ENCODE measurements at places on chromosomes 16 and 17.

DNA sequence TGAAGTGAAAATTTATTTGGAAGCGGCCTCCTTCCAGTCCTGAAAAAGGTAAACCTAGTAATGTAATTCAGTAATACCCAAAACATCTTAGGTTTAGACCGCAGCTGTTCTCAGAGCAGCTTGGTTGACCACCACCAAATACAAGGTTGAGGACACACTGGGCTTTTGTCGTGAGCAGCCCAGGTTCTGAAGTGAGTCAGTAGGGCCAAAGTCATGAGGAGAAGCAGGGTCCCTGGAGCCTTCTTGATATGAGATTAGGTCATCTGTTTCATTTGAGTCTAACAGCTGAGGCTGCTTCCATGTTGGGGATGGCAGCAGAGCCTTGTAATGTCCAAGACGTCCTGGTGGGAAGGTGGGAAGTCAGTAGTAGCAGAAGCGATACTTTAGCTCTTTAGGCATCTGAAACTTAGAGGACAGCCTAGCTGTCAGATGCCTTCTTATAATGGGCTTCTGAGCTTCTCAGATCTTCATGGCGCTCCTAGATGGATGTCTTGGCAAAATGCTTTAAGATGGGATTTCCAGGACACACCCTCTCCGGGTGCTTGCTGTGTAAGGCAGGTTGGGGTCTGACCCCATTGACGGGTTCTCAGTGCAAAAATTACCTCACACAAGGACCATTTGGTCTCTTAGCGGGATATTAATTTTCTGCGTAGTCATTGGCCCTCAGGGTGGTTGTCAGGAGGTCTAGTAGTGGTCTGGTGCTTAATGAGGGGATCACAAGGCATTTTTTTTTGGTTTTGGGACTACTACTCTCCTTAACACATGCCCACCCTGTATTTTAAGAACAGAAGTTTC lies 2.4 kb downstream of the ALKBH5 start:
- DNase-seq, result no peak

DNA sequence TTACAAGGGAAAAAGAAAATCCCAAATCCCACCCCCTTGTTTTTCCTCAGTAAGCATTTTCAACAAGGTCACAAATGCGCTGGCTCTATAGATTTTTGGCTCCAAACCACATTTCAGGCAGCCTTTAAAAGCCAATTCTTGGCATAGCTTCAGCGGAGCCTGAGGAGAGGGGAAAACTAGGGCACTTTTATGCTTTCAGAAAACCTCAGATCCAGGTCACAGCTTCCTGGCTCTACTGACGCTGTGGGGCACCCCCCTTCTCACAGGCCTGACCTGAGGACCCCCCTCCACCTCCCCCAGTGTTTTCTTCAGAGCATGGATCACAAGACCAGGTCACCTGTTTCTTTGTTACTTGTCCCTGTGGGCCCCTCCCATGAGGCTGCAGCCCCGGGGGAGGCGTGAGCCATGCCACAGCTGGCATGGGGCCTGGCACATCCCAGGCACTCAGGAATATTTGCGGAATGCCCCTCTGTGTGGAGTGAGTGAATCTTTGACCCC lies 30.1 kb upstream of the MTSS2 start:
- no peak for DNase-seq

DNA sequence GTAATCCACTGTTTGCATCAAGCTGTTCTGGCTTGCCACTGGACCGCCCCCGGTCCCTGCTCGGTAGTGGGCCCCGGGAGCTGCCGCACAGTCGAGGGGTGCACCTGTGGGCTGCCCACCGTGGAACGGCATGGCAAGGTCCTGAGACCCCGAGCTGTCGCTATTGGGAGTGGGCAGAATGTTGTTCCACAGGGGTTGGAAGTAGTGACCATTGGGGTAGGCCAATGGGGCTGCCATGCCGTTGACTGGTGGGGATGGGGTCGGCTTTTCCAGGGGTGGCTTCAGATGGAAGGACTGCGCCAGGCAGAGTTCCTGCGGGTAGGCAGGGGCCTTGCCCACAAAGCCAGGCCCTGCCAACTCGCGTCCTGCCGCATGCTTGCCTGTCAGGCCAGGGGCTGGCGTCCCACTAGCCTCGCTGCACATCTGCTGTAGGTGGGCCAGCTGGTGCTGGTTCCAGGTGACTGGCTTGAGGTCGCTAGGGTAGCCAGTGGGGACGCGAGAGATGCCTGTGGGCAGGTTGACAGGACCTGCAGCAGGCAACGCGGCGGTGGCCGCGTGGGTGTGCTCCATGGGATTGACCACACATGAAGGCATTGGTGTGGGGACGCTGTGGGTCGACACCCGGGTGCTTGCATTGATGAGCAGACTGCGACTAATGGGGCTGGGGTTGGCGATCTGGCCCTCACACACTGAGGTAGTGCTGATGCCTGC lies 14.8 kb downstream of the TRAF4 start:
- DNase-seq, result no peak

GRCh38 chr16:30398661-30399434 lies 3.6 kb downstream of the ZNF48 start:
- DNase-seq, result no peak

DNA sequence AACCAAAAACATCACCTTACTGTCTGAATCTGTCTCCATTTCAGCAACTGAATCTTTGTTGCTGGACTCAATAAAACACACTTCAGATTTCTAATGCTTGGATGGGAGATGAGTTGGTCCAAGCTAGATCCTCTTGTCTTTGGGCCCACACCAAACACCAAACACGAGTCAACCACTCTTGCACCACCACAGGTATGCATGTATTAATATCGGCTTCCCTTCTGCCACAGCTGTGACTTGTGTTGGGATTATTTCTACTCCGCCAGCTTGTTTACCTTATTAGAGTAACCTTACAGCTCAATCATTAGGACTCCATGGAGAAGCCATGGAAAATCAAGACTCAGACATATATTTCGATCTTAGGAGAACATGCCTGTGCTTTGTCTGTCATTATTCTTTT lies 49.9 kb downstream of the XYLT1 start:
- no peak for DNase-seq

- no peak for DNase-seq
Measured at GRCh38 chr16:15857724-15858560, 1.1 kb upstream of the MYH11 start.

- no peak for DNase-seq
Measured at GRCh38 chr16:65318138-65318537, 196.3 kb upstream of the CDH11 start.

GRCh38 chr16:48184681-48185080 lies 28.9 kb upstream of the ABCC12 start:
- DNase-seq, result no peak

- no peak for DNase-seq
Measured at GRCh38 chr17:18159551-18160120, 24.0 kb upstream of the ALKBH5 start.

DNA sequence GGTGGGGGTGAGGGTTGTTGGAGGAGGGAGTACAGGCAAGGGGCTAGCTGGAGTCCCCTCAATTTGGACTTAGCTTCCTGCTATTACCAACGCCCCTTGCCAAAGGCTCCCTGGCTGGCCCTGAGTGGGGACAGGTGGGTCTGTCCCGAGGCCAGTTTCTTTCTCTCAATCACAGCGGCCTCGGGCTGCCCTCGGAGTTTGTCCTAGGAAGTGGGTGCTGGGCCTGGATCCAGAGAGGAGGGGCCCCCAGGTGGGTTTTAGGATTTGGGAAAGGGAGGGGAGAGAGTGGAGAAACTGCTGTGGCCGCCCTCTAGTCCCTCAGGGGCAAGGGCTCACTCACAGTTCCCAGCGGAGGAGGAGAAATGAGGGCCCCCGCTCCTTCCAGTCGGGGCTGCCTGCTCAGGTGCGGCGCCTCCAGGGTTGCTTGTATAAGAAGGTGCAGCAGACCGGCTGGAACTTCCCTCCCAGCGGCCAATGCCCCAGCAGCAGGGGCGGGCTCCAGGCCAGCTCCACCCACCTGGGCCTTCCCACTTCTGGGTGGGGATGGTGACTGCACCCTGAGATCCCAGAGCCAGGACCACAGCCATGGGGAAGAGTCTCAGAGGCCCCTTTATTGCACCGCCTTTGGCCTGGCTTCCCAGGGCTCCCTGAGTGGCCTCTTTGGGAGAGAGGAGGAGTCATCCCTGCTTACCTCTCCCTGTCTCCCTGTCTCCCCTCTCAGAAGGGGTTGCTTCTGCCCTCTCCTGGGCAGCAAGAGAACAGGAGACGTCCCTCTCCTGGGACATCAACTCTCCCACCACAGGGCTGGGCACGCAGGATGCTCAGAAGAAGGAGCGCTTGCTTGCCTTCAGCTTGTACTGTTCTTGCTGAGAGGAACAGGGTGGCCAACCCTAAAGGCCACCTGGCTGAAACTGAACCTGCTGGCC lies 112.0 kb upstream of the SMURF2 start:
- no peak for DNase-seq

DNA sequence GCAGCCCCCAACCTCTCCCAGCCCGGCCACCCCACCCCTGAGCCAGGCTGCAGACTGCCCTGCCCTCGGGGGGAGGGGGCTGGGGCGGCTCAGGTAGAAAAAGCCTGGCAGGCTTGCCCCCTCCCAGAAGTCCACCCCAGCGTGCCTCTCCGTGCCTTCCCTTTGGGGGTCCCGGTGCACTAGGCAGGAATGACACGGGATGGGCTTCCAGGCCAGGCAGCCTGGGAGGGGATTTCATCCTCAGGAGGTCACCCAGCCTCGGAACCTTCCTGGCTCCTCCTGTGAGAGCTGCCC lies 185.0 kb downstream of the NTN1 start:
- DNase-seq, result no peak

DNA sequence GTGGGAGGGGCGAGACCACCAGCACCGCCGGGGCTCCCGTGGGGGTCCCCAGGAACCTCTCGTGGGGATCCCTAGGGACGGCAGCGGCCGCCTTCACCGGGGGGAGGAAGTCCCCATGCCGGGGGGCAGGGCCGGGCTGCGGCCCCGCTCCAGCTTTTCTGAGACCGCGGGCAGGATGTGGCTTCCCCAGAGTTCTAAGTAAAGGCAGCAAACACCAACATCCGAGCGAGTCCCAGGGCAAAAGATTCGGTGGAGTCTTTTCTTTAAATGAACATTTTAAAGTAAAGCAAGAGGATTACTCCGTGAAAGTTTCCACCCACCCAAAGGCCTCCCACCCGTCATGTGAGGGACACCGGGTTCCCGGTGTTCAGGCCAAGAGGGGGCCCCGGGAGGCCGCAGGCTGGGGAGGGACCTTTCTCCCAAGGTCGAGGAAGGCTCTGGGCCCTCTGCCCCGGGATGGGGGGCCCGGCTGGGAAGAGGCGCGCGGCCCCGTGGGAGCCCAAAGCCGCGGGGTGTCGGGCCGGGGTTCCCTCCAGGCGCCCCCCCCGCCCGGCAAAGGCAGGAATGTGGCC lies 137.2 kb upstream of the RPH3AL start:
- peak; percentile 73 for DNase-seq

- no peak for DNase-seq
Measured at GRCh38 chr17:19331543-19332245, 30.8 kb downstream of the B9D1 start.

- no peak for DNase-seq
Measured at GRCh38 chr17:57270801-57271245, 14.5 kb downstream of the MSI2 start.

DNA sequence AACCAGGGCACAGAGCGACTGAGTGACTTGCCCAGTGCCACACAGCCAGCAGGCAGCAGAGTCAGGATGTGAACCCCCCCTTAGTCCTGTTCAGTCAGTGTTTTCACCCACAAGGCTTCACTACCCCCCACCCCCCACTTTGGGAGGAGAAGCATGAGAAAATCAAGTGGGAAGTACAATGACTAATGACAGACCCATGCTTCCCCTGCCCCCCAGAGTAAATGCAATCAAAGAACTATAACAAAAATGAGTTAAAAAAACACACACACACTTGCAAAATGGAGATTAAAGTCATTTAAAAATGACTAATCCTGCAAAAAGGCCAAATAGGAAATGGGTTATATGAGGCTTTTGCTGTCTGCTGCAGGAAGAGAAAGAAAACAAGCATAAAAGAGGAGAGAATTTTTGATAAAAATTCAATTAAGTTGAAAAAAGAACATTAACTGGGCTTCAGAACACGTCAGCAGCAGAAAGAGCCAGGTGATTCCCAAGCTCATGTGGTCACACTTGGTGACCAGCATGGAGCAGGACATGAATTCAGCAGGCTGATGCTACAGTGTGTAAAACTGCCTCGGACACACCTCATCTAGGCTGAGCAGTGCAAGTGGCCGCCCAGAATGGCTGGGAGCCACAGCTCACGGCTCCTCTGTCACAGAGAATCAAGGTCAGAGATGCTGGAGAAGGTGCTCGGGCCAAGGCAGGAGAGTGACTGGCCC lies 212.3 kb downstream of the ZNF423 start:
- DNase-seq, result no peak

DNA sequence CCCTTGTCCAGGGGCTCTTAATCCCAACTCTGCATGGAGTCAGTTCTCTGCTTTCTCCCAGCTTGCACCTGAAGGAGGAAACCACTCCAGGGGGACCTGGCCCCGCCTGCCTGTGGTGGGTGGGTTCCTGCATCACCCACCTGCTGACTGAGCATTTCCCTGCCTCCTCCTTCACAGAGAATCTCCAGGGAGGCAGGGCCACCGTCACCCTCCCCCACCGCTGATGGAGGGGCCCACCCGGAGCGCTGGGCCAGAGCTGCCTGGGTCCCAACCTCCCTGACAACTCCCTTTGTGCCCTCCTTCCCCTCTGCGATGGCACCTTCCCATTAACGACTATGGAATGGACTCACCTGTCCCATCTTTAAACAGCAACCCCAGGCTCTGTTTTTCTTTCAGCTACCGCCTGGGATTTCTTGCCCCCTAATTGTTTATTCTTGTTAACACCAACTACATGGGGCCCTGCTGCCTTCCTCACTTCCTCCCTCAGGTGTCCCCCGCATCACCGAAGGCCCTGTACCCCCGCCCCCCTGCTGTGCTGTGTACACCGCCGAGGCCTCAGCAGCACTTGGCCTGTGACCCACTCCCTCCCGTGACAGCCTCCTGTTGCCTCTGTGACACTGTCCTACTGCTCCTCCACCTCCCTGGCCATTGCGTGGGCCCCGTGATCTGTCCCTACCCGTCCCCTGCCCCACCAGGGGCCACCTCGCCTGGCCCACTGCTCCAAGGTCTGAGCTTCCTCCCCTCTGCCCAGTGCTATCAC lies 842 bp upstream of the TEDC2 start:
- DNase-seq, result no peak

DNA sequence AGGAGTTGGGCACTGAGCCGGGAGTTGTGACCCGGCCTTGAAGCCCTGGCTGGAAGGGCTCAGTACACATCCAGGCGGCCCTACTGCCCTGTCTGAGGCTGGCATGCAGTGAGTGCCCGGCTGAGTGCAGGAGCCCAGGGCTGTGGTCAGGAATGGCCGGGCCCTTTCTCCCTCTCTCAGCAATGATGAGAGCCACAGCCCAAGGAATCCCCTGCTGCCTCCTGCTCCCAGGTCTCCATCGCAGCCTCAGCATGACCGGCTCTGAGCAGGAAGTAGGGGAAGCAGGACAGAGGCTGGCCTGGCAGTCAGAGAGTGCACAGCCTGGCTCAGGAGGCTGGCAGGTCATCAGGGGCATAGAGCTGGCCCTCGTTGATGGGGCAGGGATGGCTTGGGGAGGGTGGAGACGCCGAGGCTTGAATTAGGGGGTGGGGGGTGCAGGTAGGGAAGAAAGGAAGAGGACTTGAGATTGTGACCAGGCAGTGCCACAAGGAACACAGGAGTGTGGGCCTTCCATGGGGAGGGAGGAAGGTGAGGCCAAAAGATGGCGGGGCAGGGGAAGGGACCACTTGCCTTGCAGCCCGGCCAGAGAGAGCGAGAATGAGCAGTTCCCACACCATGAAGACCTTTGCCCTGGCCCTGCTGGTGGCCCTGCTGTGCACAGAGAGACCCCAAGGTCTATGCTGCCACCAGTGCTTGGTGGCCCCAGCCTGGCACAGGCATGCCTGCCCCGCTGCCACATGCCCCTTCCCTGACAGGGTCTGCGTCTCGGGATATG lies 32.1 kb upstream of the KRT17 start:
- DNase-seq, result no peak
